ENCODE measurements at places on chromosomes 6 and 20.

DNA sequence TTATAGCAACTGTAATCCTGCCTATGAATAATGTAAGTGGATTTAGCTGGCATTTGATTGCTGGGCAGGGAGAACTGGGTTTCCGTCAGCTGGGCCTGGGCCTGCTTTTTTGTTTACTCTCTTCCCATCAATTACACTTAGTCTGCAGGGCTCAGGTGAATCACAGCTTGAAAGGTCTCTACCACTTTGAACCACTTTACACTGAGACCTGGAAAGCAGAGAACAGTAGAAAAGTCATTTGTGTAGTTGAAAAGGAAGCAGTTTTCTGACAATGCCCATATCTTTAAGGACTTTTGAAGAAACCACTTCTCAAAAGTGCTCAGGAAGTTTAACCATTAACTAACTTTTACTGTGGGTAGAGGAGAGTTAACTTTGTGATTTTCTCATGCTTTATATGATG is 315.4 kb upstream of the SASH1 start:
- no peak for DNase-seq

DNA sequence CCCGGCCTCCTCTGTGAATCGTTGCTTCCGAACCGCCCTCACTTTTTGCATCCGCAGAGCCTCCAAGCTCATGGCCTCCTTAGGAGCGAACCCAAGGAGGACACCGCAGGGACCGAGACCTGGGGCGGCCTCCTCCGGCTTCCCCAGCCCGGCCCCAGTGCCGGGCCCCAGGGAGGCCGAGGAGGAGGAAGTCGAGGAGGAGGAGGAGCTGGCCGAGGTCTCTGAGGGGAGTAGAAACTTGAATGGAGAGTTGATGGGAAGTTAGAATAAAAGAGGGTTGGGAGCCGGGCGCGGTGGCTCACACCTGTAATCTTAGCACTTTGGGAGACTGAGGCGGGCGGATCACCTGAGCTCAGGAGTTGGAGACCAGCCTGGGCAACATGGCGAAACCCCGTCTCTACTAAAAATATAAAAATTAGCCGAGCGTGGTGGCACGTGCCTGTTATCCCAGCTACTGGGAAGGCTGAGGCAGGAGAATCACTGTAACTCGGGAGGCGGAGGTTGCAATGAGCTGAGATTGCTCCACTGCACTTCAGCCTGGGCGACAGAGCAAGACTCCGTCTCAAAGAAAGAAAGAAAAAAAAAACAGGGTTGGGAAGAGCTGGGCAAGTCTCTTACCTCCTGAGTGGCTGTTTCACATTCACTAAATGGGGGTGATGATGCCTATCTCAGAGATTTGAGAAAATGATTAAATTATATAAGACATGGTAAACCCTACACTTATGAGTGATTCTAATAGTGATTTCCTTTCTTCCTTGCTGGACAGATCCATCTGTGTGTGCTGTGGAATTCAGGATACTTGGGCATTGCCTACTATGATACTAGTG is 805 bp downstream of the MSH5 start:
- DNase-seq, result no peak

GRCh38 chr6:84709121-84709520 is 55.3 kb downstream of the TBX18 start:
- no peak for DNase-seq

DNA sequence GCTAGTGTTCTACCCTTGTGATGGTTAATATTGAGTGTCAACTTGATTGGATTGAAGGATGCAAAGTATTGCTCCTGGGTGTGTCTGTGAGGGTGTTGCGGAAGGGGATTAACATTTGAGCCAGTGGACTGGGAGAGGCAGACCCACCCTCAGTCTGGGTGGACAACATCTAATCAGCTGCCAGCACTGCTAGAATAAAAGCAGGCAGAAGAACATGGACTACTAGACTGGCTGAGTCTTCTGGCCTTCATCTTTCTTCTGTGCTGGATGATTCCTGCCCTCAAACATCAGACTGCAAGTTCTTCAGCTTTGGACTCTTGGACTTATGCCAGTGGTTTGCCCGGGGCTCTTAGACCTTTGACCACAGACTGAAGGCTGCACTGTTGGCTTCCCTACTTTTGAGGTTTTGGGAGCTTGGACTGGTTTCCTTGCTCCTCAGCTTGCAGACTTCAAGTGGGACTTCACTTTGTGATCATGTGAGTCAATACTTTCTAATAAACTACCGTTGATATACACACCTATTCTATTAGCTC is 50.1 kb downstream of the SDHAF4 start:
- no peak for DNase-seq

- no peak for DNase-seq
Observed at GRCh38 chr6:45827952-45828530, 187.6 kb downstream of the CLIC5 start.

- DNase-seq, result no peak
Observed at GRCh38 chr20:25145131-25145530, 50.4 kb upstream of the ENTPD6 start.

DNA sequence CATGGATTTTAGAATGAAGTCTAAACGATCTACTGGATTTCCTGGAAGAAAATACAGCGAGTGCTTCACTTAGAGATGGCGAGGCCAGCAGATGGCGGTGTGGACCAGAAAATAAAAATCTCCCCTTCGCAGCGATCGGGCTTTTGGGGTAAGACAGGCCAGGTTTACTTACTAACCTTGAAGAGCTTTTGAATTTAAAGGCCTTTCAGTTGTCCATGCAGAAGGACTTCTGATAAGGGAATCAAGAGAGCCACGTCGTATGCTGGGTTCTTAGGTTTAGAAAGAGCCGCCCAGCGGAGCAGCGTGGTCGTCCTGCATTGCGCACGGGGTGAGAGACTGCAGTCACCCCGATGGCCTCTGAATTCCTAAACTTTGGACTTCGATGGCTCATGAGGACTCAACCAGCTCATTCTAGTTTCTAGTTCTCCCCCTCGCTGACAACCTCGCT is 125.2 kb upstream of the RALGAPA2 start:
- peak; percentile 24 for DNase-seq

GRCh38 chr6:35058865-35059522 is 82.1 kb downstream of the TCP11 start:
- no peak for DNase-seq

GRCh38 chr20:64168381-64169090 is 4.3 kb downstream of the MYT1 start:
- DNase-seq, result no peak

GRCh38 chr20:48180618-48181017 is 395.3 kb upstream of the SULF2 start:
- DNase-seq, result no peak

- DNase-seq, result no peak
Observed at GRCh38 chr20:1619861-1620444, at the start of gene SIRPB1. SIRPB1 (minus strand) TSS chr20:1620009; CDS start chr20:1619944, 65 bp downstream.

GRCh38 chr20:32487381-32487780 is 97.8 kb downstream of the NOL4L start:
- DNase-seq, result no peak

DNA sequence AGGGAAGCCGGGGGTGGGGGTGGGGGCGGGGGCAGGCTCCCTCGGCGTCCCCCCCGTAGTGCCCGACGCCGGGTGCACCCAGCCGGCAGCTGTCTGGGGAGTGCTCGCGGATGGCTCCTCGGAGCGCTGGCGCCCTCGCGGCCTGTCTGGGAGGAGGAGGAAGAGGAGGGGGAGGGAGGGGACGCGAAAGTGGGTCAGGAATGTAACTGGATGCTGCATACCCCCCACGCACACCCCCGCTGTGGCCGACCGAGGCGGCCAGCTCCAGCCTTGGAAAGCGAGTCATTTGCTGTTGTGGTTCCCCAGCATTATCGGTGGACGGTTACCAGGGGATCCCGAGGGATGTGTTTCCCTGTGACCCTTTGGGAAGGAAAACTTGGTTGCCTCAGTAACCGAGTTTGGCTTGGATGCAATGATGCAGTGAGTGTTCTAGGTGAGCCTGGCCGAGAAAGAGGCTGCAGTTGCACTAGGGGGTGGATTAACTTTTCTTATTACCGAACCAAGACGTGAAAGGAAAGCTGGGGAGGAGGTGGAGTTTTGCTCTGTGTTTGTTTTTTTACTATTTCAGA is 55.2 kb upstream of the RREB1 start:
- DNase-seq, result no peak

DNA sequence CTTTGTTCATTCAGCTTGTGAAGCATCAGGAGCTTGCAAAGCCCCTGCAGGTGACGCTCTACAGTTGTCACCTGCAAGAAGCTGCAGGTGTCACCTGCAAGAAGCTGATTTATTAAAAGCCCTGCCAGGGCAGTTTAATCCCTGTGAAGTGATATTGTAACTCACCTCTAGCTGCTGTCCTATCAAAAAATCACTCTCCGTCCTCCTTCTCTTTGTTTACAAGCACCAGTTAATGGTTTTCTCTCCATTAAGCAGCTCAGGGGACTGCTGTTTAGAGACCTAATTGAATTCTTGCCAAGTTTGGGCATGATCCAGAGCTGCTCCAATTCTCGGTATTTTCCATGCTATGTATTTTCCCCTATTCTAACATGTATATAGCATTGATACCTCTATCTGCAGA is 345.9 kb downstream of the ARHGAP18 start:
- no peak for DNase-seq

DNA sequence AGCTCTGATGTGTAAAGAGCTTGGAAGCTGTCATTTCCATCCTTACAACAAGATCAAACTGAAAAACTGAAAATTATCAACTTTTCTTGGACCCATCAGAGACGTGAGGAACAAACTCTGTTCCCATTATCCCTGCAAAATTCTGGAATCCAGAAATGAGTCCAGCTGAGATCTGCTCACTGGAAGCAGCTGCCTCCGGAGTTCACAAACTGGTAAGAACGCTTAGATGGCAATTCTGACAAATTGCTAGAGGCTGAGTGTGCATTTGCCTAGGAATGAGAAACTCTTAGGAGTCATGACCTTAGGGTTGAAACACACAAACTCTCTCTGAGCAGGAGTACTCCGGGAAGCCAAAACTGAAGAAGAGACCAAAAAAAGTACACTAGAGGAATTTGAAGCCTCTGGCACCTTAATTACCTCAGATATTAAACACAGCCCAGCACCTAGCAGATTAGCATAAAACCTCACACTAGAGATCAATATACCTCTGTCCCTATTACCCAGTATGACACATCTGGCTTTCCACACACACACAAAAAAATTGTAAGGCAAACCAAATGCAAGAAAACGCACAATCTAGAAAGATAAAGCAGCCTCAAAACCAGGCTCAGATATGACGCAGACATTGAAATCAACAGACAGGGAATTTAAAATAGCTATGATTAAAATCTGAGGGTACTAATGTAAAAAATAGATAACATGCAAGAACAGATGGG is 233.5 kb upstream of the SGK1 start:
- no peak for DNase-seq

GRCh38 chr20:60249436-60249835 is 291.2 kb downstream of the CDH26 start:
- DNase-seq, result no peak

GRCh38 chr20:24870881-24871280 is 78.2 kb upstream of the CST7 start:
- no peak for DNase-seq

GRCh38 chr6:42693725-42694323 is 28.6 kb downstream of the PRPH2 start:
- no peak for DNase-seq

DNA sequence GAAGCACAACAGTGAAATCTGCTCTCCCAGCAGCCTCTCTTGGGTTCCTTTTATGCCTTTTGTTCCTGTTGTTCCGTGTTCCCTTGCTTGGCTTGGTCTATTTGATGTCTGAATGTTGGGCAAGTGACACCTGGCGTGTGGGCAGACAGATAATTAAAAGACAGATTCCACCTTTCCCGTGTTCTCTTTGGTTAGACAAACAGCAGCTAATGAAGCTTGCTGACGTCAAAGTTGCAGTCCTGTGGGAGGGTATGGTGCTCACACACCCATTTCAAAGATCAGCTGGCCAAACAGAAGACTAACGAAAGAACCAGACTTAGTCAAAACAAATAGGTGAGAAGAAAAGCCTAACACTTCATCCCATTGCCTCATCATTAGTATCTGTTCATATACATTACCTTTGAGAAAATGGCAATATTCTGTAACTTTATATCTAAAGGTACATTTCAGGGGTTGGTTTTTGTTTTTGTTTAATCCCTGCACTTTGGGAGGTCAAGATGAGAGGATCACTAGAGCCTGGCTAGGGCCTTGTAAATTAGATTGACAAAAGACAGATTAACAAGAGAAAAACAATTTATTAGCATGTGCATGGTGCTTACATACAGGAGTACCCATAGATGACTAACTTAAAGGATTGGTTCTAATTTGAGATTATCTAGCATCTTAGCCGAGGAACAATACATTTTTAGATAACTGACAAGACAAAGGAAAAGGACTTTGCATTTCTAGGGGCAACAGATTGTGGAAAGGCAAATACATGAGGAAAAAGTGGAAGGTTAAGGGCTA is 48.9 kb upstream of the TNFRSF21 start:
- no peak for DNase-seq

GRCh38 chr6:16033214-16033613 is 95.7 kb upstream of the MYLIP start:
- DNase-seq, result no peak

GRCh38 chr6:328136-328670 is 35.9 kb downstream of the DUSP22 start:
- DNase-seq, result no peak

DNA sequence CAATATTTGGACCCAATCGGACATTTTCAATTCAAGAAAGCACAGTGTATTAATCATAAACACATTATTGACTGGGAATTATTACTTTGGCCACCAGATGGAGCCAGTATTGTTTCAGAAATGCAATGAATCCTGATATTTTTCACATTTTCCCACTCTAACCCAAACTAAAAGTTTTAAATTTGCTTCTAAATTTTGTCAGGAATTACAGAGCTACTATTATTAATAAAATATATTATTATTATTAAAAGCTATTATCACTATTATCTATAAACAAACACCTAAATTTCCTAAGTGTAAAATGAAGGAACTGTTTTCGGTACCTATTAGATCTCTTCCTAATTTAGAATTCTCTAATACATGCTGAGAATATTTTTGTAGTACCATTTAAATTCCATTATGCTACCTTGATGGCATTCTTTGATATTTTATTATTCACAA is 245.3 kb downstream of the OGFRL1 start:
- no peak for DNase-seq

DNA sequence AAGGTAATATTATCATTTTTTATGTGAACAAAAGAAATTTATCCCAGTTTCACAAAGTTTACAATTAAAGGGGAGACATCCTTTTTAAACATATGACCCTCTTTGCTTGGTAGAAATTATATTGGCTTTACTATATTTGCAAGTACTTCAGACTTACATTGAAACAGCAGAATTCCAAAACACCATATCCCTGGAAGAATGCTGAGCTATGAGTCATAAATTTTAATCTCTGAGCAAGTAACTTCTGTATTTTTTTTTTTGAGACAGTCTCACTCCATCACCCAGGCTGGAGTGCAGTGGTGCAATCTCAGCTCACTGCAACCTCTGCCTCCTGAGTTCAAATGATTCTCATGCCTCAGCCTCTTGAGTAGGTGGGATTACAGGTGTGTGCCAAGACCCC is 240.4 kb downstream of the TBC1D32 start:
- no peak for DNase-seq

DNA sequence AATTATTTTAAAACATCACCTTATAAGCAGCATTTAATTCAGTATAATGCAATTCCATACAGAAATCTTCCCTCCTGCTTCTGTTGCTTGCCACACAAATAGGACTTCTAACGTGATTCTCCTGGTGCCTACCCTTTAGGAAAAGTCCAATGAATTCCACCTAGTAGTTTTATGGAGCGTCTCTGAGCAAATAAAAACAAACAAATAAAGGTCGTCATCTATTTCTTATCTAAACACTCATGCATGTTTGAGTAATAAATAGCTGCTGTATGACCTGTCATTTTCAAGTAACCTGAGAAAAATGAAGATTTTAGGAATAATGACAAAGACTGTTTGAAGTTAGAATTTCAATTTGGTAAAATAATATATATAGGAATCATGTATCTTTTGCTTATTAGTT is 102.7 kb downstream of the BMP5 start:
- DNase-seq, result no peak
